ENCODE measurements at places on chromosomes 12 and 14. TPM values are rescaled to one million over a fixed set of nuclear protein-coding genes. Genes with fewer than 3 reads are reported as not detected.
A peak's percentile ranks its signal among the peaks of the same experiment; 100 is the strongest.

Gene MYL2
- not detected for total RNA-seq

Gene GCN1
- total RNA-seq, result 112 TPM

DNA sequence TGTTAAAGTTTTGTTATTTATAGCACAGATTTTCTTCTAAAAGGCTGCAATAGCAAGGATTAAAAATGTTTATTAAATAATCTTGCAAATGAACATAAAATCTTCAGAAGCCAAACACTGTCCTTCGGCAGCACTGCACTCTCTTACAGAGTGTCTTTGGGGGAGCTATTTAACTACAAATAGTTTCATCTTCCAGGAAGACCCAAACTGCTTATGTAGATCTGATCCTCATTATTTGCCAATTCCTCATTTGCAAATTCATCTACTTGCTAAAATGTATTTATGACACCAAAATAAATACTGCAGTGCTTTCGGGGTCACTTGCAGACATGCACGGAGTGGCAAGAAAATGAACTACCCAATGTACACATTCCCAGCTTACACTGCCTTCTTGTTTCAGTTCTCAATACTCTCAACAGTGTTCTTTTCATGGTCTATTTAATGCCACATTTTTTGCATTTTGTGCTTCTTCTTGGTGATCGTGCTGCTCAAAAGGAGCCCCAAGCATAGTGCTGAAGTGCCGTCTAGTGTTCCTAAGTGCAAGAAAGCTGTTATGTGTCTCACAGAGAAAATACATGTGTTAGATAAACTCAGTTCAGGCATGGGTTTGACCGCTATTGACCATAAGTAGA lies 128.1 kb downstream of the PRKD1 start:
- no peak for DNase-seq

DNA sequence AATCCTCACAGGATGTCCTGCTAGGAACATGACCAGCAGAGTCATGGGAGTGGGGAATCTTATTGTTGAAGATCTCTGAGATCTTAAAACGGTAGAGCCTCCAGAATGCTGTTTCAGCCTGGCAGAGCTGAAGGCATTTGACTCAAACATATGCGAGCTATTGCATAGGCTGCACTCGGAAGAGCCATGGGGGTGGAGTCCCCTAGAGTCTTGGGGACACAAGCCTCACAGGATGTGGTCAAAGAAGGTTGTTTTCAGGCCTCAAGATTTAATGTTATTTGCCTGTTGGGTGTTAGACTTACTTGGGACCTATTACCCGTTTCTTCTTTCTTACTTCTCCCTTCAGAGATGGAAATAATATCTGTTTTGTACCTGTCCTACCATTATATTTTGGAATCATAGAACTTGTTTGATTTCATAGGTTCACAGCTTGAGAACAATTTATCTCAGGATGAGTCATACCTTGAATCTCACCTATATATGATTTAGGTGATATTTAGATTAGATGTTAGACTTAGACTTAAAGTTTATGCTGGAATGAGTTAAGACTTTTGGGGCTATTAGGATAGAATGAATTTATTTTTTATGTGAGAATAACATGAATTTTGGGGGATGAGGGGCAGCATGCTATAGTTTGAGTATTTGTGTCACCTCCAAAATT lies 172.2 kb upstream of the ATP2B1 start:
- peak; percentile 79 for DNase-seq
